ENCODE measurements at places on chromosomes 11 and 22.

DNA sequence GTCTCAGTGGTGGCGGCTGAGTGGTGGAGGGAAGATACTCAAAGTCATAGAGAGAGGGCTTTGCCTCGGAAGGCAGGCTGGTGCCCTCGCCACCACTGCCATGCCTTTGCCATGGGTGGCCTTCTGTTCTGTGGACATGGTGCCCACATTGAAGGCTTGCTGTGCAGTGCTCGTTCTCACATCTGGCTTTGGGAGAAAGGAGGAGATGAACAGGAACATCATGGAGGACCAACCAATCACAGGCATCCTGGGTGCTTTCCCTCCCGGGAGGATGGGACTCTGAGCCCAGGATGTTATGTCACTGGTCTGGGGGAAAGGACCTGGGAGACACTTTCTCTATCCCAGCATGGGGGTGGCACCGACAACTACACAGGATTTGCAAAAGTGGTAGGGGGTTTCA lies 82.3 kb upstream of the NARS2 start:
- no peak for DNase-seq

DNA sequence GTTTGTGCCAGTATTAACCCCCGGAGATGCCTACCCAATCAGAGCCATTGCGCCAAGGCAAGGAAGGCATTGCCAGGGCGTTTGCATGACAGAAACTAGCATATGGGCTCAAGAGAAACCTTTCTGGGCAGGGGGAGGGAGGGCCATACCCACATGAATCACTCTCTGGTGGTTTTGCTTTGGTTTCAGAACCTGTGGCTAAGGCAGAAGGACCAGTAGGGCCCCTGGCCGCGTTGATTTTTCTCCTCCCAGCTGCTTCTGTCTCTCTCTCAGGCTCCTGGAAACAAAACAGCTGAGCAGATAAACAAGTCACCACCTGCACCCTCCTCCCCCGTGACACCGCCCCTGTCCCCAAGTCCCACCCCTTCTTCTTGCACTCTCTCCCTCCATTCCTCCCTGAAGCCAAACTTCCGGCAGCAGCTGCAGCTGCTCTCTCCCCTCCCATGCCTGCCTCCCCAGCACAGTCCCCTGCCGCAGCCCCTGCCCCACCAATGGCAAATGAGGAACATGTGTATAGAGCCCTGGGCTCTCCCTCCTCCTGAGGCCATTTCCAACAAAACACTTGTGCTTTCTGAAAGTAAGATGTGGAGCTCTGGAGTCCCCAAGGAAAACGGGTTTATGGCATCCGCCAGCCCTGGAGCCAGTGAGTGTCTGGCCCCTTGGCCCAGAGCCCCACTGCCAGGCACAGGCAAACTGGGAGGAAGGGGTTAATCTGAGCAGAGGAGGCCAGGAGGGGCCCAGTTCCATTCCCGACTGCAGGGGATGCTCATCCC lies 39.0 kb upstream of the ADA2 start:
- DNase-seq: peak; percentile 35

GRCh38 chr11:14642873-14643696 lies 519 bp upstream of the PDE3B start:
- no peak for DNase-seq

DNA sequence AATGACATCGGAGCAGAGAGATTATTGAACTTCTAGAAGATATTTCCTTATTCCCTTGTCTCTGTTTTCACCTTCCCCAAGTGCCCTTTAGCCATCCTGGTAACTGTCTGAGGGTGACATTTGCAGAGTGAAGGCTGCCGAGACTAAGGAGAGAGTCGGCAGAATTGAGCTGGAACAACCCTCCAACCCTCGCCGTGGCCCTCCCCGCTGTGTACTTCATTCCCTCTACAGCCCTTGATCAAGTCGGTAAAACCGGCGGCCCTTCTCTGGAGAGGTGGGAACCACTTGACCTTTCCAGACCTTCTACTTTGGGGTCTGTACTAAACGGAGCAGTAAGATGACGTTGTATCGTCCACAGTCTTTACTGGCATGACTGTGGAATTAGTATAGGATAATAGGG lies 26.1 kb downstream of the OR8B12 start:
- no peak for DNase-seq

DNA sequence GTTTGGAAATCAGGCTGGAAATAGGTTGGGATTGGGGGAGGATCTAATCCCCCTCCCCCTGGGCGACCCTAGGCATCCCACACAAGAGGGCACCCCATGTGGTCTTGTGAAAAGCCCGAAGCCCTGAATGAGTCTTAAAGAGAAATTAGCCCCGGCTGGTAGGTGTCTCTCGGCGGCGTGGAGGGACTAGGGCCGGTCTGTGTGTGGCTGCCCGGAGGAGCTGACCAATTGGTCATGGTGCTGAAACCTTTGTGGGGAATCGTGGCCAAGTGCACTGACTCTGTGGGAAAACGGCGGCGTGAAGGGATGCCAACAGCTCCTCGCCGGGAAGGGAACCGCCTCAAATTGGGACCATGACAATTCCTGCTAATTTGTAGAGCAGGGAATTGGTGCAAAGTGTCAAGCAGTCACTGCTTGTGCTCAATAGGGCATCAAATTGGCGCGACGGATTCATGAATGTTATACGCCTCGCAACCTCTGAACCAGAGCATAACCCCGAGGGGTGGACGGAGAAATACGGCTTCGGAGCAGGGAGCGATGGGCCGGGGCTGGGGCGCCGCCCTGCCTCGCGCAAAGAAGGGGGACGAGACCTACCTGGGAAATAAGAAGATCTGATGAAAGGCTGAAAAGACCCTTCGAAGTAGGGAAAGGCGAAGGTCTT lies 1.5 kb downstream of the DBX1 start:
- DNase-seq: no peak

GRCh38 chr11:12393691-12394090 lies 16.3 kb downstream of the PARVA start:
- DNase-seq: no peak

- no peak for DNase-seq
Measured at GRCh38 chr22:22591348-22592299, 32.6 kb upstream of the PRAME start.

- DNase-seq: no peak
Measured at GRCh38 chr22:36953239-36954080, 40.0 kb downstream of the CSF2RB start.
